ENCODE measurements at places on chromosomes 3 and 15. TPM values are rescaled to one million over a fixed set of nuclear protein-coding genes. Genes with fewer than 3 reads are reported as not detected.

The THSD4 gene
- polyA plus RNA-seq = not detected

The ATP13A5 gene
- not detected for polyA plus RNA-seq

The CFAP91 gene
- 0.12 TPM for polyA plus RNA-seq

DNA sequence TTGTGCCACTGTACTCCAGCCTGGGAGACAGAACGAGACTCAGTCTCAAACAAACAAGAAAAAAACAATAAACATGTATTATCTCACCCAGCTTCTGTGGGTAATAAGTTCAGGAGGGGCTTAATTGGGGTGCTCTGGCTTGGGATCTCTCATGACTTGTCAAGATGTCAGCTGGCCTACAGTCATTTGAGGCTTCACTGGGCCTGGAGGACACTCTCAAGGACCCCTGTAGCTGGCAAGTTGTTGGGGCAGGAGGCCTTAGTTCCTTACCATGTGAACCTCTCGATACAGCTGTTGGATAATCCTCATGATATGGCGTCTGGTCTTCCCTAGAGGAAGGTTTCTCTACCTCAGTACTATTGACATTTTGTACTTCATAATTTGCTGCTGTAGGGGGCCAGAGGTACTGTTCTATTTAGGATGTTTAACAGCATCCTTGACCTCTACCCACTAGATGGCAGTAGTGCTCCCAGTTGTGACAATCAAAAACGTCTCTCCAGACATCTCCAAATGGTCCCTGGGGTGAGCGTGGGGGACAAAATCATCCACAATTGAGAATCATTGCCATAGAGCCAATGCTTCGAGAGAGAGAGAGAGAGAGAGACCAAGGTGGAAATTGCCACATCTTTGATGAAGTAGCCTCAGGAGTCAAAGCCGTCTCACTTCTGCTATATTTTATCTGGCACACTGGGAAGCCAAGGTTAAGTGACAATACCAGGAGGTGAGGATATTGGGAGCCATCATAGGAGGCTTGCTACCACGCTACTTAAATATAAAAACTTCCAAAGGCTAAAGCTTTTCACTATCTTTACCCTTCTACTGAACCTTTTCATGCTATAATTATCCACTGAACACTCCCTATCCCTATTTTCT lies 23.9 kb upstream of the SLTM start:
- no peaks in the 10 kb centered on the region for H3K27me3 ChIP-seq
- peak; percentile 61 for DNase-seq
- no peak overlapping the region for H3K4me3 ChIP-seq
- H3K4me1 ChIP-seq = peaks cover 5% of the 10 kb centered on the region
- peak overlapping the region; percentile 65 for H3K27ac ChIP-seq
- H3K36me3 ChIP-seq = no peaks in the 10 kb centered on the region

DNA sequence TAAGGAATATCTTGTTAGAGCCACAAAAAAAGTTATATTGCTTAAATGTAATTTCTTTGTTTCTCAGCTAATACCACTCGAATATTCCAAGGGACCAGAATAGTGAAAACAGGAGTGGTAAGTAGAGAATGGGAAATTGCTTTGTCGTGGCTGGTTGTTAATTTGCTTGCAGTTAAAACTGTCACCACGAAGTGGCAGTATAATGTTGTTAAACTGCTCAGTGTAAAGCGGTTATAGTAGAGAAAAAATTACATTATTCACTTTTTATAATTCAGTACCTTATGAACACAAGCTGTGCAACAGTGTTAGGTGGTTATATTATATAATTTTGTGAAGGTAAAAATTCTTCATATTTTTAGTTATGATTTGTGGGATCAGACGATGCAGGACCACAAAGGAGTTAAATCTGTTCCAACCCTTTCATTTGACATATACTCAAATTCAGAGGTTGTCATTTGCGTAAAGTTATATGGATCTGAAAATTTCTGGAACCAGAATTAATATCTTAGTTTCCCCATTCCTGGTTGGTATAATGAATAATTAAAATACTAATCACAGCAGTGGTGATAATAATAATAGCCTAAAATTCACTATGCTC lies 171.8 kb downstream of the FEZF2 start:
- DNase-seq = no peak
- H3K4me1 ChIP-seq = no peaks in the 10 kb centered on the region
- H3K27ac ChIP-seq = no peak overlapping the region
- no peaks in the 10 kb centered on the region for H3K36me3 ChIP-seq
- no peak overlapping the region for H3K4me3 ChIP-seq

- peaks cover 8% of the 10 kb centered on the region for H3K4me1 ChIP-seq
- no peak for DNase-seq
- H3K27ac ChIP-seq = peak overlapping the region; percentile 24
- no peaks in the 10 kb centered on the region for H3K27me3 ChIP-seq
- H3K4me3 ChIP-seq = peak overlapping the region; percentile 92
Measured at GRCh38 chr15:99732751-99733267, 428 bp downstream of the LYSMD4 start.

DNA sequence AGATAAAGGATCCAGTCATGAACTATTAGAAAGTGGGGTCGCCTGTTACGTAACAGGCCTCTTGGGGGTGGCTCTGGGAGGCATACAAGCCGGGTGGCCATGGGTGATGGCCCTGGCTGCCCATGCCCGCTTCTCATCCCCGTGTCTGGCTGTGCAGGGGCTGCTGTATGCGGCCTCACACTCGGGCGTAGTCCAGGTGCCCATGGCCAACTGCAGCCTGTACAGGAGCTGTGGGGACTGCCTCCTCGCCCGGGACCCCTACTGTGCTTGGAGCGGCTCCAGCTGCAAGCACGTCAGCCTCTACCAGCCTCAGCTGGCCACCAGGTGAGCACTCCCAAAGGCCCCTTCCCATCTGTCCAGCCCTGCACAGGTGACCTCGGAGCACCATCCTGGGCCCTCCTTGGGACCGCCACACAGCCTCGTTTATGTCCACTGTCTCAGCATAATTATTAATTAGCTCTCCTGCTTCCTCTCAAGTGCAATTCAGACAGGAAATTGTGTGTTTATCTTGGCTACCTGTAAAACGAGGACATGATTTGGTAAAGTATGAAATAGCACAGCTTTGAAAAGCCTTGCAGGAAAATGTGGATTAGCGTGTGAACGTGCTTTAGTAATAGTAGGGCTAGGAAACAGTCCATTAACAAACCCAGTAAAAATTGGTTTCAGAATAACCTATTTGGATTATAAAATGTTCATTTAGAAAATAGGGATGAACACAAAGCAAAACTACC lies 8.1 kb downstream of the CIB1 start:
- no peak overlapping the region for H3K4me3 ChIP-seq
- H3K27me3 ChIP-seq = no peaks in the 10 kb centered on the region
- peaks cover 35% of the 10 kb centered on the region for H3K4me1 ChIP-seq
- no peak for DNase-seq

GRCh38 chr3:264394-265156 lies 68.0 kb downstream of the CHL1 start:
- no peaks in the 10 kb centered on the region for H3K36me3 ChIP-seq
- H3K4me1 ChIP-seq = no peaks in the 10 kb centered on the region
- DNase-seq = no peak
- no peak overlapping the region for H3K4me3 ChIP-seq
- no peaks in the 10 kb centered on the region for H3K27me3 ChIP-seq

- H3K4me3 ChIP-seq = no peak within 1 kb of the TSS
- H3K27ac ChIP-seq = no peak within 1 kb of the TSS
- peaks cover 10% of the 10 kb centered on the region for H3K4me1 ChIP-seq
Measured at GRCh38 chr3:86990734-86991481, at the start of gene VGLL3. TSS of gene VGLL3 (minus strand) at chr3:86991149. CDS start at chr3:86990743, 406 bp downstream.

DNA sequence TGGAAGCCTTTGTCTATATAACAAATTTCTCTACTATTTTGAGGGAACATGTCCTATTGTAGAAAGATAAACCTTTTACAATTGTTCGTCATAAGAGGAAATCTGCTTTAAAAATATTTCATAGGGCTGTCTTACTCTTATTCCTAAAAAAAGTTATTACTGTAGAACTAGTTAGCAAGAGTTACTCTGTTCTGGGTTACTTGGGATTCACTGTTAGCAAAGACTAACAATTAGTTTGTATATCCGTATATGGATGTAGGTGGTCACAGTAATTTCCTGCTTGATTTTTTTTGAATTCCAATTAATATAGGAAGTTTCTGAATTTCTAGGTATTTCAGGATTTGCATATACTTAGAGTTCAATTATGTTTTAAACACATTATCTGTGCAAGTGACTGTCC lies 413.5 kb downstream of the RBMS3 start:
- no peaks in the 10 kb centered on the region for H3K4me1 ChIP-seq
- H3K27me3 ChIP-seq = no peaks in the 10 kb centered on the region
- no peak overlapping the region for H3K27ac ChIP-seq
- no peak for DNase-seq
- H3K4me3 ChIP-seq = no peak overlapping the region

DNA sequence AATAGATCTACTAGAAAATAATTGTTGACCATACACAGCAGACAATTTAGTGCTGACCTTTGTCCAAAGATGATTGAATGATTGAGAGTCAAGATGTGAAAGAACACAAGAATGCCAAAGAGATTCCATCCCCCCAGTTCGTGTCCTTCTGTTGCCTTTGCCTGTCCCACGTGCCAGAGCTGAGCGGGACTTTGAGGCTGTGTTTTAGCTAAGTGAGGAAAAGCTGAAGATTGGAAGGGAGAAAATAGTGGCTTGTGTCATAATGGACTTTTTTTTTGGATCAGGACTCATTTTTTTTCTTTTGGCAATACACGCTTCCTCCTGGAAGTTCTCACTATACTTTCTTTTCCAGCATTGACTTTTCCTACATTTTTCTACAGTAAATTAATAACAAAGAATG lies 206.6 kb upstream of the MDFIC2 start:
- H3K36me3 ChIP-seq = no peaks in the 10 kb centered on the region
- H3K4me3 ChIP-seq = no peak overlapping the region
- no peaks in the 10 kb centered on the region for H3K27me3 ChIP-seq
- H3K27ac ChIP-seq = no peak overlapping the region
- DNase-seq = no peak

GRCh38 chr3:100041328-100041749 lies 73.0 kb downstream of the FILIP1L start:
- H3K27me3 ChIP-seq = no peaks in the 10 kb centered on the region
- H3K4me3 ChIP-seq = no peak overlapping the region
- DNase-seq = no peak
- H3K36me3 ChIP-seq = no peaks in the 10 kb centered on the region

DNA sequence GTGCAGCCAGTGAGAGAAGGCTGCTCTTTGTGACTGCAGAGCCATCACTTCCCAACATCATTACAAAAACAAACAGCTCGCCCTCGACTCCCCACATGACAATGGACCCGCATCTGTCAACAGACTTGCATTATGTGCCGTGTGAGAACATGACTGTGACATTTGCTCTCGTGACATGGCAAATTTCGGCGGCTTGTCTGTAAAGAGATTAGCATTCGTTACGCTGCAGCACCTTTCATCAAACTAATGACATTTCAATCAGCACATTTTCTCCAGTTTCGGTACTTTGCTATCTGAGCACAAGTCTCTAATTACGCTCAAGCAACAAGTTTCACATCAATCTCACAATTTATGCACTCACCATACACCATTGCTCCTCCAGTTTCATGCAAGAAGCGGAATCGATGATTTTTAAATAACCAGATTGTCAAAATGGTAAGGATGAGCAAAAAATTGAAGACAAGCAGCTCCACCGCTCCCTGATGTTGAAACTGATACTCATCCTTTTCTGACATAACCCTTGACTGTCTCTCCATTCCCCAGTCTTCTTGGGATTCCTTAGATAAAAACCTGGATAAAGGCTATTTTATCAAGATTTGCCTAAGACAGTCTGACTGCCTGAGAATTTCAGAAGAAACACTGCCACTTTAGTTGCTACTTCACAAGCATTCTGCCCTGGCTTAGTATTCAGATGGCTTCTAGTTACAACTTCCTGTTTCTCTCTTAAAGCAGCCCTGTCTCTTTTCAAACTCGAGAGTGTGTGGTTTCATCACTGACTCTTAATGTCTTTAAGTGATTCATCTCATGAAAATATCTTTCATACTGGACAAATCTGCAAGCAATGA lies at the start of gene SLC9A9:
SLC9A9 (minus strand) TSS at position 682 of the 845 bp plus-strand sequence; CDS start at position 536, 146 bp downstream.
- DNase-seq = peak; percentile 35
- no peaks in the 10 kb centered on the region for H3K27me3 ChIP-seq
- peak within 1 kb of the TSS; percentile 91 for H3K27ac ChIP-seq
- no peaks in the 10 kb centered on the region for H3K36me3 ChIP-seq

DNA sequence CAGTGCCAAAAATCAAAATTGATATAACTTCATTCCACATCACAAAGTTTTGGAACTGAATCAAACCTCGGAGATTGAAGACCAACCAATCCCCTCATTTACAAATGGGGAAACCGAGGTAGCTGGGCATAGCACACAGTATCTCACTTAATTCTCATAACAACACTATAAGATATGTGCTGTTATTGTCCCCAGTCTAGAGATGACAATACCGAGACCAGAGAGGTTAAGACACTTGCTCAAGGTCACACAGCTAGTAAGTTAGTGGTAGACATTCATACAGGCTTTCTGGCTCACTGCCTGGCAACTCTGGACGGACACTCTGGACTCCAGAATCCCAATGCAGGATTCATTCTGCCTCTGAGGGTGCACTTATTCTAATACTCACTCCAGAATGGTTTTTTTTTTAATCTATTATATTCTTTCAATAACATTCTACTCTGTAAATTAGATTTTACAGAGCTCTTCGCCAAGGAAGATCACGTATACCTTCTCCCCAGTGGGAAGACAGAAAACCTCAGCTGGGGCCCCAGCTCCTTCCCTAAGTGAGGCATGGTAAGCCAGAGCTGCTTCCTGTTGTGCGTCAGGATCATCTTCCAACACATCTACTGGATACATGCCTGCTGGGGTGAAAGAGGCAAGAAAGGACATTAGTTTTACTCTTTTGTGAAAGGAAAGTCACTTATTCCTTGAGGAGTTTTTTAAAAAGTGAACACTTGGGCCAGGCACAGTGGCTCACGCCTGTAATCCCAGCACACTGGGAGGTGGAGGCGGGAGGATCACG lies 128.4 kb upstream of the IGF1R start:
- no peak overlapping the region for H3K4me3 ChIP-seq
- no peaks in the 10 kb centered on the region for H3K27me3 ChIP-seq
- no peak for DNase-seq
- no peak overlapping the region for H3K27ac ChIP-seq
- peaks cover 7% of the 10 kb centered on the region for H3K4me1 ChIP-seq
- H3K36me3 ChIP-seq = no peaks in the 10 kb centered on the region

DNA sequence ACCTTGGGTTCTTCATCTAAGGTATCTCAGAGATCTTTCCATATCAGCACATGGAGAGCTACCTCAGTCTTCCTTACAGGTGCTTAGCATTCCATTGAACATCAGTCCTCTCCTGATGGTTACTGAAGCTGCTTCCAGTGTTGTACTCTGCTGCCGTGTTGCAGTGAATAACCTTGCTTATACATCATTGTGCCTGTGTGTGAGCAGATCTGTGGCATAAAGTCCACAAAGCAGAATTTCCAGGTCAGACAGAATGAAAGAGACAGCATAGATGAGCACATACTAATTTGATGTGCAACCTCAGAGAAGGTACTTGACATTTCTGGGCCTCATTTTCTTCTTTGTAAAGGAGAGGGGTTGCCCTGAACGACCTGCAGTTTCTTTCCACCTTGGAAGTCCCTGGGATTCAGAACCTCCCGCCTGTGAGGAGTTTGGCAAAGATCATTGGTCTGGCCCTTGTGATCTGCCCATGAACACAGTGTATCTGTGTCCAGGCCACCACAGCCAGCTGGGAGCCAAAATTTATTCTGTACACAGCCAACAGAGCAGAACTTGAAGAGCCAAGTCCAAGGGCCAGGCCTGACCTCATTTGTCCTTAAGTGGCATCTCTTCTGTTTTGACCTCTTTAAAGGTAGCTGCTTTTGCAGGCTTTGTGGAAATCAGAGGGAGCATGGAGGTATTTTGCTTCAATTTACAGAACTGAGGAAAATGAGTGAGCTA lies 57.2 kb upstream of the SLC7A14 start:
- H3K27ac ChIP-seq = no peak overlapping the region
- peaks cover 50% of the 10 kb centered on the region for H3K27me3 ChIP-seq
- no peaks in the 10 kb centered on the region for H3K36me3 ChIP-seq
- DNase-seq = no peak
- H3K4me1 ChIP-seq = no peaks in the 10 kb centered on the region

All from naive B cell (primary cell).